Trophoblast cell (in vitro differentiated cells and primary cell): ENCODE measurements at places on chromosomes 5 and 9.

DNA sequence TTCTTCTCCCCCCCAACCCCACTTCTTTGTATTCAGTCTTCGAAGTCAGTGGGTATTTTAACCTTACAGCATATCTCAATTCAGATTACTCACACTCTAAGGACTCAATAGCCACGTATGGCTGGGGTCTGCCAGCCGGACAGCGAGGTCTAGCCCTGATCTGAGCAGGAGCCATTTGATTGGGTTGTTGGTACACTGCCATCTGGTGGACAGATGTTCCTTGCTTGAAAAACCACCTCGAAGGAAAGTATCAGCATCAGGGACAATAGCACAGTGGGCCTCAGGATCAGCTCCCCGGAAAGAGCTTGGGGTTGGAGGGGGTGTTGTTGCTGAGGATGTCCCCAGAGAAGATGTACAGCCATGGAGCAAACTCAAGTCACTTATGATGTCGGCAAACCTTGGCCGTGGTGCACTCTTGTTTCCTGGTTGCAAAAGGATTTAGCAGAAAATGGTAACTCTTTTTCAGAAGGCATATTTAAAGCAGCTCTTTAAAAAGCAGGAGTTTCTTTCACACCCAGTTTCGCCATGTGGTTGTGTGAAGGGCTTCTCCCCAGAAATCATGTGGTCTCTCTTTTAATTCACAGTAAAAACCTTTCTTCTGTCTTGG is 31.7 kb upstream of the KCNMB1 start:
- DNase-seq = peak; percentile 80

- DNase-seq = no peak
Observed at GRCh38 chr5:179336871-179337795, 8.1 kb downstream of the ADAMTS2 start.

GRCh38 chr5:6775571-6775970 is 62.3 kb downstream of the TENT4A start:
- no peak for DNase-seq

DNA sequence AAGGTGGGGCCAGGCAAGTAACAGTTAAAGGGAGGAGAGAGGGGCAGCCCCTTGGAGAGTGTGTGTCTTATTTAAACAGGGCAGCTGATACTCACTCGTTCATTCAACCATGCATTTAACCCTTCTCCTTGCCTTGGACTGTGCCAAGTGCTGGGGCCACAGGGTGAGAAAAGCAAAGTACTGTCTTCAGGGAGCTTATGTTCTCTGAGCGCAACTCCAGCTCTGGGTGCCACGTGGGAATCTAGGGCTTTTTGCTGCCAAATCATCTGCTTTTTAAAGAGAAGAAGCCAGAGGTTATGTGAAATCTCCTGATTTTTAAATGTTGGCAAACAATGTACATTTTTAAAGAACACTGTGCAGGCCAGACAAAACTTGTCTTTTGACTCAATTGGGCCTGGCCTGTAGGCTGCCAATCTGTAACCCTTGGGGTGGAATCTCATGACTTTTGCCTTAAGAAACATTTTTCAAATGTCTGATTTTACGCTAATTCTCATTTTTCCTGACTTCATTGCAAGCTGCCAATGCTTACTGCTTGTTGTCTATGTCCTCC is 157.8 kb downstream of the NTRK2 start:
- DNase-seq = no peak

DNA sequence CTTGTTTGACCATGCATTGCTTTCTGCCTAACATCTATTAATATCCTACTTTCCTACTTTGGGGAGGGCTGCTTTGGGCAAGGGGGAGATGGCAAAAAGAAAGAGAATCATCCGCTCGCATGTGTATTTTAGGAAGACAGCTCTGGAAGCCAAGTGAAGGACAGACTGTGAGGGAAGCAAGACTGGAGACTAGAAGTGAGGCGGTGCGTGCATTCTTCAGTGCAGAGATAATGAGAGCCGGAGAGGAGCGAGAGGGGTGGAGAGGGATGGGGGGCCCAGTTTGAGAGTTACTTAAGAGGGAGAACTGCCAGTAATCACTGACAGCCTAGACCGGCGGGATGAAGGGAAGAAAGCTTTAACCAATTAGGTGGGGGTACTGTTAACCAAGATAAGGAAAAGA is 151.7 kb upstream of the RAPGEF1 start:
- no peak for DNase-seq

- DNase-seq = peak; percentile 47
Observed at GRCh38 chr9:106885451-106885850, 22.5 kb downstream of the ZNF462 start.

DNA sequence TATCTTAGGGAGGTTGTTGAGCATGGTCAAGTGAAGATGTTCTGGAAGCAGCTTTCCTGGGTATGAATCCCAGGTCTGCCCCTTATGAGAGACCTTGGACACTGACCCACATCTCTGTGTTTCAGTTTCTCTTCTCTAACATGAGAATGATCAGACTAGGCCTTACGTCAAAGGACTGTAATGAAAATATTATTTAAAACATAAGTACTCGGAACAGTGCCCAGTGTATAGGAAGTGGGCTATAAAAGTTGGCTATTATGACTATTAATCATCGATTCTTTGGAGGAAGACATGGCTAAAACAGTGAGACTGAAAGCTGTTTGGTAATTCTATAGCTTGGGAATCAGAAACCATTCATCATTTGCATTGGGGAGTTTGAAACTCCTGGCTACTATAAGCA is 65.3 kb upstream of the MYO10 start:
- no peak for DNase-seq

GRCh38 chr9:120570296-120570695 is 9.7 kb downstream of the CDK5RAP2 start:
- no peak for DNase-seq

DNA sequence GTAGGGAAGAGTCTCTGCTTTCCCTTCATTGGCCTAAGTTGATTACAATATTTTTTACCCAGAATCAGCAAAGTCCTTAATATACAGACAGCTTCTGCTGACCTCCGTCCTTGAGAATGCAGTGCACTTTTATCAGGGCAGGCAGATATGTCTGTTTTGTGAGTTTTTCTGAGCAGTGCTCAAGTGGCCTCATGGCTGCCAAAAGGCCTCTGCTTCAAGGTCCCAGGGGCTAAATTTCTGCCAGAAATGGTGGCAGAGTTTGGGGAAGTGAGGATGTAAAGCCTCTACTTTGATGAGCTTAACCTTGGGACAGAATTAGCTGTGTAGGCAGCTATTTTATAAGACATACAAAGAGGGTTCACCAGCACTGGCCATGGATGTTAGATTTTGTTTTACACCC is 275.8 kb downstream of the ADAMTSL1 start:
- no peak for DNase-seq

- no peak for DNase-seq
Observed at GRCh38 chr9:136923881-136924280, 20.7 kb downstream of the FBXW5 start.

DNA sequence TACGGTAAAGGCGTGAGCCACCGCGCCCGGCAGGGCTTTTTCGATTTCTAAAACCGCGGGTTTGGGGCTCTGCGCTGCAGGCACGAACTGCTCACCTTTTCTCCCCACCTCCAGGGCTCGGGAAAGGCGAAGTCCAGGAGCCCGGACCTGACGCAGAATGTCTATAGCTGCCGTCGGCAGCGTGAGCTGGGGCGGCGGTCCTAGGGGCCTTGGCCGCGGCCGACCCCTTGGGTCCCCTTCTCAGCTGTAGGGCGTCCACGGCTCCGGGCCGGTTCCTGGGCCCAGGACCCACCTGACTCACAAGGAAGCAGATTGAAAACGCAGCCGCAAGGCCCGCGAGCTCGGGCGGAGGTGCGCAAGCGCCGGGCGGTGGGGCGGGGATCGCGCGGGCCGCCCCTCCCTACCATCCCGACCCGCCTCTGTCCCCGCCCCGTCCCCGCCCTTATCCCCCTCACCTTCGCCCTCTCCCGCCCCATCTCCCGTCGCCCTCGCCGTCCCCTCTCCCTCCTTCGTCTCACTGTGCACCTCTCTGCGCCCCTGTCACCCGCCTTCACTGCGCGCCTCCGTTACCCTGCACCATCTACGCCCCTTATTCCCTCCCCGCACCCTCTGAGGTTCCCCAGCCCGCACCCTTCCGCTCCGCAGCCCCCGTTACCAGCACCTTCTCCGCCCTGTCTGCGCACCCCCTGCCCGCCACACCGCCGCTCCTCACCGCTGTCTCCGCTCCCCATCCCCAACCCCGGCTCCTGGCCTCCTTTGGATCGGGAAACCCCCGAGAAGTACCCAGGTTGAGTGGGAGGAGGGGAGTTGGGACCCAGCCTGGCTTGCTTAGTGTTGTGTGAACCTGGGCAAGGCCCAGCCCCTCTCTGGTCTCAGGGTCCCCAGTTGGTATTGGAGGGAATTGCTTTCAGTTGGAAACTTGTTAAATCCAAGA is at the start of gene HDHD3:
Gene HDHD3, minus strand, starts transcription at position 353 of the 934 bp plus-strand sequence. CDS start 2,632 bp downstream, outside the sequence.
- DNase-seq = peak; percentile 87

DNA sequence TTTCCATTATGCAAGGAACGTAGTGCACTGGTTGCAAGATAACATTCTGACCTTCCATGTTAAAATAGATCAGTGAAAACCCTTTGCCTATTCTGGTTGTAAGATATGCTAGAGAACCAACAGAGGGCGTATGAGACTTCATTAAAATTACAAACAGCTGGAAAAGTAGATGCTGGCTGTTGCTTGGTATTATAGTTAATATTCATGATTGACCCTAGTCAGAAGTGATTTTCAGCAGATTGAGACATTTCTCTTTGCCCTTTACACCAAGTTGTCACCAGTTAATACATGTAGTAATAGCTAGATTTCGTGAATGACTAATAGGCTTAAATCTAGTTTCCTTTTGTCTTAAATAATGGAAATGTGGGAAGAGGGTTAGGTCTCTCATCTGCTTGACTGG is 13.8 kb upstream of the FGF18 start:
- DNase-seq = peak; percentile 46

DNA sequence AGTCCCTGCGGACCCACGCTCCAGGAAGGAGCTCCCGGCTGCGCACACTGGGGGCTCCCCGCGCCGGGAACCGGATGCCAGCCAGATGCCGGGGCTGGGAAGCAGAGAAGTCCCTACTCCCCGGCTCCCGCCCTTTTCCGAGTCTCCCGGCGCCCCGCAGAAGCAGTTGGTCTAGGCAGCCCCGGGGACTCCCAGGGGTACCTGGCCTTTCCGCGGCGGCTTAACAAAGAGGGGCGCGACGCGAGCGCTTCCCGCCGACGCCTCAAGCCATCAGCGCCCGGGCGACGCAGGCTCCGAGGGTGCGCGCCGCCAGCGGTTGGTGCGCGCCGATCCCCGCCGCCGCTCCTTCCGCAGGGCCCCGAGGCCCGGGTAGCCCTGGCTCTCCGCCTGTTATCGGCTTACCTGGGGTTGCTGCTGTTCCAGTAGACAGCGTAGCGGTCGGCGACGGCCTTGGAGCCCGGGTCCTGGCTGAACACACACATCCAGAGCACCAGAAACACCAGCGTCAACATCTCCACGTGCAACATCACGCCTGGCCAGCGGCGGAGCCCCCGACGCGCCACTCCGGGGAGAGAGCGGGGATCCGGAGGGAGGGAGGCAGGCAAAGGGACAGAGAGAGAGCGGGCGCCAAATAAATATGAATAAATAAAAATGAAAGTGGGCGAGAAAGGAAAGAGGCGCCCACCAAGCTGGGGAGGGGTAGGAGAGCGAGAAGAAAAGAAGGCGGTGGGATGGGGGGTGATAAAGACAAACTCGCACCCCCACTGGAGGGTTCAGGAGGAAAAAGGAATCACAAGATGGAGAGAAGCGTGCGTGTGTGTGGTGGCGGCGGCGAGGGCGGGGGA is 428 bp downstream of the EFNA5 start:
- peak; percentile 49 for DNase-seq

- DNase-seq = no peak
Observed at GRCh38 chr5:134072471-134073210, 41.8 kb upstream of the TCF7 start.

GRCh38 chr5:81842795-81843398 is 92.0 kb upstream of the SSBP2 start:
- no peak for DNase-seq

DNA sequence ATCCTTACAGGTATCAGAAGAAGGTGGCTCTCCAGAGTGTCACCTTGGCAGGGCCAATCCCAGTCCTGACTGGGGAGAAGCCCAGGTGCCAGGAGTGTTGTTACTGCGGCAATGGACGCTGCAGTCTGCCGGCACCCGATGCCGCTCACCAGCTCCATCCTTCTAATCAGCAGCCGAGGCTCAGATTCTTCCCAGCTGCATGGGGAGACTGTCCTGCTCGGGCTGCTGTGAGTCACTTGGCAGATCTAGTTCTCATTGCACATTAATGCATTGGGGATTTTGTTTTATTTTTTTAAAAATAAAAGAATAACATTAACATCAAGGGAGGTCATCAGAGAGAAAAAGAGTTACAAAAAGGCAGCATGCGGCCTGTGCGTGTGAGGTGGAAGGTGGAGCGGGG is 115.8 kb downstream of the MTX3 start:
- no peak for DNase-seq

DNA sequence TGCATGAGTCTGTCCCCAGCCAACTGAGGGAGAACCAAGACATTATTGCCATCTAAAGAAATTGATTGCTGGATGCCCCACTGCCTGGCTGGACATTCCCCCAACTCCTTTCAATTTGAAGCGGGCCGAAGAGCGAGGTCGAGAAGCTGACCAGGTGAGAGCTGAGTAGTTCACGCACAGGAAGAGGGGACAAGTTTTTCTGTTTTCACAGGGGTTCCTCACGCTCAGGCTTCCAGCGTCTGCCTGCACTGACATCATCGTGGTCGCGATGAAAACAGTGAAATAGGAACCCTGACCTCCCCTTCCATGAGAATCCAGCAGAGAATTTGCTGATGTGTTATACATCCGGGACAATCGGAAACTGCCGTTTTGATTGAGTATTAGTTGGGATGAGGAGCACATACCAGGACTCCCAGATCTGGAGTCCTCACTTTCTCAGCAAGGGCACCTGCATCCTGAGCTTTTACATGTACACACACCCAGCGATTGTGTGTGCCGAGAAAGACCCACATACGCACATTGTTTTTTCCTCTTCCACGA is 3.1 kb upstream of the DMRT3 start:
- DNase-seq = no peak

GRCh38 chr5:106154280-106154716 is 1516.4 kb downstream of the EFNA5 start:
- DNase-seq = peak; percentile 55

- DNase-seq = no peak
Observed at GRCh38 chr5:35188031-35188457, 42.2 kb downstream of the PRLR start.
